ENCODE measurements at places on chromosomes 12 and 14.

DNA sequence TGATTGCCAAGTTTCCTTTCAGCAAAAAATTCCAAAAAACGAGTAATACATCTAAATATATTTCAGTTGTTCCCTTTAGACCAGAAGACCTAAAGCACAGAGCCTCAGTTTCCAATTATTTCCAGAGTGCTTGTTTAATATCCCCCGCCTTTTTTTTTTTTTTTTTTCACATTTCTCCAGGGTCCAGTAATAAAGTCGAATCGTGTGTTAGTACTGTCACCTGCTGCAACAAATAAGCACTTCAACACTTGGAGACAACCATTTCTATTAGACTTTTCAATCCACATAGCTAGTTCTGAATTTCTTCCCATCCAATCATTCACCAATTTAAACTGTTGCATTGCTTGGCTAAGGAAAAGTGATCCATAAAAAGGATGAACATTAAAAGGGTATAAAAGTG, 13.6 kb downstream of the PDE6H start:
- DNase-seq = no peak

DNA sequence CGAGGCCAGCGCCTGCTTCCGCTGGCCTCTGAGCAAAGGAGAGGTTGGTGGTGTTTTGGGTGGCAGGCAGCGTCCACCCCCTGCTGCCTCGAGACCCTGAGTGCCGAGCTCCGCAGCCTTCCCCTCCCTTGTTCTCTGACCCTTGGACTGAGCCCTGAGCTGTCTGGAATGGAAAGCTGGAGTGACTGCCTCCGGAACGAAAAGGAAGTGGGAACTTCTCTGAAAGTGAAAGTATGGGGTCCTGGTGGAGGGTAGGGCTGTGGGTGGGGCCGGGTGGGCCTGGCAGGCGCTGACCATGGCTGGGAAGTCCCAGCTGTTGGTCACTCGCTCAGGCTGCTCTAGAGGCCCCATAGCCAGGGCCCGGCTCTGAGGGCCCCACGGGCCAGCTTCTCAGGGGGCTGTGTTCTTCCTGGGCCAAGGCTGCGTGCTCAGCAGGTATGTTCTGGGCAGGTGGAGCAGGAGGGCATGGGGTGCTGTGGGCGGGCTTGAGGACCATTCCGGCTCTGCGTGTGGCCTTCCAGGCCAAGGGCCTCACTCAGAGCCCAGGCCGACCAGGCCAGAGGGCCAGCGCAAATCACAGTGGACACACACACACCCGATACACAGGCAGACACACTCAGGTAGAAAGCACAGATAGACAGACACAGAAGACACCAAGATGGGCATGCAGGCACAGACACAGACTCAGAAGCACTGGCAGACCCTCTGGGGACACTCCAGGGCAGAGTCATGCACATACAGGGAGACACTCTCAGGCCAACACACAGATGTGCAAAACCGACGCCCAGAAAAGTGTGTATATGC, at the start of gene EXOC3L4:
Gene EXOC3L4, plus strand, starts transcription at position 320 of the 804 bp plus-strand sequence. CDS start 5,495 bp downstream, outside the sequence.
- DNase-seq = no peak

DNA sequence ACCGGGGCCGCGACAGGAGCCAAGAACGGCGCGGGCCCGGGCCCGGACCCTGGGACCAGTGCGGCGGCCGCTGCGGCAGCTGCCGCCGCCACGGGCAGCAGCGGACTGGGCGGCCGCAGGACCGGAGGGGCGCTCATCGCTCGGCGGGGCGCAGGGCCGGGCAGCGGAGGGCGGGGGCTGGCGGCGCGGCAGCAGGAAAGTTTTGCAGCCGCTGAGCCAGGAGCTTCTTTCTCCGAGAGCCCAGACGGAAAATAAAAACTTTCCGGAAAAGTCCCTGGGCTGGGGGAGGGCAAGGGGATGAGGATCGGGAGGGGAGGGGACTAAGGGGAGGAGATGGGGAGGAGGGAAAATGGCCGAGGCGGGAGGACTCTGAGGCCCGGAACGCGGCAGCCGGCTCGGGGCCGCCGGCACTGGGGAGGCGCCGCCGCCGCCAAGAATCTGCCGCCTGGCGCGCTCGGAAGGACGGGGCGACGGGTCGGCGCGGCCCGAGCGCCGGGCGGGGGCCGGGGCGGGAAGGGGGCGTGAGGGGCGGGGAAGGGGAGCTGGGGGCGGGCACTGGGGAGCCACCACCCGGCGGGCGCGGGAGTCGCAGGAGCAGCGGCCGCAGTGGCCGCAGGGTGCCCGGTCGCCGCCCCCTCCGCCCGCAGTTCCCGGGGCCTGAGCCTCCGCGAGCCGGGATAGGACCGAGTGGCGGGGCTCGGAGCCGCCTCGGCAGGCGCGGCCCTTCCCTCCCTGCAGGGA, at the start of gene PRKD1:
Gene PRKD1, minus strand, starts transcription at position 472 of the 741 bp plus-strand sequence.
- peak; percentile 85 for DNase-seq

DNA sequence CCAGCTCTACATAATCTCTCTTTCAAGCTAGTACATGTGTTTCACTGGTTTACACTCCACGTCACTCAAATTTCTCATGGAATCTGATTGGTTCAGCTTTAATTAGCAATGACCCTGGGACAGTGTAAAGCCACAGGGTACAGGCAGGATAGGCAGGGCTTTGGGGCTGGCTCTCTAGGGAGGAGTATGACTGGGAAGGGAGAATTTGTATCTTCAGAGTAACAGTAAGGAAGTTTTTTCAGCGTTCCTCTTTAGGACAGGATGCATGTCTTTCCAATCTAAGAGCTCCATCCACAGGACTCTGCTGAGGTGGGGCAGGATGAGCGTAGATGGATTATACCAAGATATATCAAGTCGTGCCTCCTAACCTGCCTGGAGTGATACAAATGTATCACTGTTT, 112.0 kb upstream of the CLEC14A start:
- DNase-seq = no peak

DNA sequence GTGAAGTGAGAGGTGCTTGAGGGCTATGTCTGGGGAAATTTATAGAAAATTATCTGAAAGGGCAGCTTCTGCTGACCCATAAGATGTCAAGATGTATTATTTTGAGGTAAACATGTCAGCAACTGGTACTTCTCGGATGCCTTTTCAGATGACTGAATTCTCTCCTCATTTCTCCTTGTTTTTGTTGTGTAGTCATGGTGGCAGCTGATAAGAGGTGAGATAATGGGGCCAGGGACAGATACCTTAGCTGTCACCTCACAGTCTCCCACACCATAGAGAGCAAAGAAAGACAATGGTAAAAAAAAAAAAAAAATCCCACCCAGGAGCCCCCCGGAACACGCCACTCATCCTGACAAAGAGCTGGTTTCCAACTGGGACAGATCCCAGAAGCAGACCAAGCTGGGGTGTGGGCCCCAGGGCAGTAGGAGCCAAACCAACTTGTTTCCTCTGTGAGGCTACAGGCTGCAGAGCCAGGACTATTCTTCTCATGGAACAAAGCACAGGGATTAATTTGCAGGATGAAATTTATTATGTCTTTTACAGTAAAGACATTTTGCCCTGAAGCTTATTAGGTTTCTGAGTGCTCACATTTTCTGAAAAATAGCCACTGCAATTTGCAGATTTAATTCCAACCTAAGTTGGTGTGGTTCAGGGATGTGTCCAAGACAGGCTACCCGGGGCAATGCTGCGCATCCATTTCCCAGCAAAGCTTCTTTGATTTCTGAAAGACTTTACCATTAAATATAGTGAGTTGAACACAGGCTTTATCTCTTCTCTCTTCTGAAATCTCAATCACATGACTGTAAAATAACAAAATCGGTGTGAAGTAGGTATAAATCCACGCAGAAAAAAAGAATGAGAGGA, 52.2 kb downstream of the NDUFA12 start:
- no peak for DNase-seq

GRCh38 chr12:131800594-131801135, 27.5 kb upstream of the MMP17 start:
- no peak for DNase-seq

- DNase-seq = no peak
Observed at GRCh38 chr12:123133701-123134100, 17.2 kb downstream of the PITPNM2 start.

DNA sequence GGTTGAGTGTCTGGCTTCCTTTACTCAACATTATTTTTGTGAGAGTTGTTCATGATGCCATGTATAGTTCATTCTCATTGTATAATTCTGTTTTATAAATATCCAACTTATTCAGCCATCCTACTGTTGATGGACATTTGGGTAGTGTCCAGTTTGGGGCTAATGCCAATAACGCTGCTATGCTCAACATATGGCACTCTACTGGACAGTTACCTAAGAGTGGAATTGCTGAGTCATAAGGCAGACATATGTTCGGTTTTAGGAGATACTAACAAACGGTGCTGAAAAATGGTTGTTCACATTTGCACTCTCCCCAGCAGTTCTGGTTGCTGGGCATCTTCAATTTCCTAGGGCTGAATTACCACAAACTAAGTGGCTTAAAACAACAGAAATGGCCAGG, 28.7 kb upstream of the P2RX4 start:
- DNase-seq = peak; percentile 51

- DNase-seq = no peak
Observed at GRCh38 chr14:22565391-22565945, 23.6 kb downstream of the DAD1 start.

DNA sequence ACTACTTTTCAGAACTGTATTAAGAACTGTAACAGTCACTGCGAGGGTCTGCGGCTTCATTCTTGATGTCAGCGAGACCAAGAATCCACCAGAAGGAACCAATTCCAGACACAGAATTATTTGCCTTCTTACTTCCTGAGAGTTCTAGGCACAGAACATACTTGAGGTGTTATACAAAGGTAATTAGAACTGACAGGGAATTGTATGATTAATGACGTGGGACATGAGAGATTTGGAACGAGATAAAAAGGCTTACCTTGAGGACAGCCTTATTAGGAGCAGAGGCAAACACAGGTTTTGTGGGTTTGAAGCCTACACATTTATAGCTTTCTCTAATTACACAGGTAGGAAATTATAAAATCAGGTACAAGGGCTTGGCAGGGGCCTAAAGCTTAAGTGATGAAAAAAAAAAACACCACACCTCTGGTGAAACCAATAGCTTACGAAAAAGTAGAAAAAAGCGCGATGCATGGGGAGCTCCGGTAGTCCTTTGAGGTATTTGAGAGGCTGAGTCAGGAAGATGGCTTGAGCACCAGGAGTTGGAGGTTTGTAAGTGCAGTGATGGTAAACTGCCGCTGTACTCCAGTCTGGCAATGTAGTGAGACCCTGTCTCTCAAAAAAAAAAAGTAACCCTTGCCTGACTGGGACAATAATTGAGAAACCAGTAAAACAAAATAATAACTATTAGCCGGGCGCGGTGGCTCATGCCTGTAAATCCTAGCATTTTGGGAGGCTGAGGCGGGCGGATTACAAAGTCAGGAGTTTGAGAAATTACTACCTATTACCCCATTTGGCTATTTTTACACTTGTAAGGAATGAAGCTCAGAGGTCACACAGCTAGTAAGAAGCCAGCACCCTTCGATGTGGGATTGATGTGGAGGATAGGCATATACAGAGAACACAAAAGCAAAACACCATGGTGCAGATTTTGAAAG, 795 bp upstream of the ACOT2 start:
- DNase-seq = peak; percentile 36

GRCh38 chr12:31589904-31590641, 863 bp downstream of the DENND5B start:
- DNase-seq = peak; percentile 81

DNA sequence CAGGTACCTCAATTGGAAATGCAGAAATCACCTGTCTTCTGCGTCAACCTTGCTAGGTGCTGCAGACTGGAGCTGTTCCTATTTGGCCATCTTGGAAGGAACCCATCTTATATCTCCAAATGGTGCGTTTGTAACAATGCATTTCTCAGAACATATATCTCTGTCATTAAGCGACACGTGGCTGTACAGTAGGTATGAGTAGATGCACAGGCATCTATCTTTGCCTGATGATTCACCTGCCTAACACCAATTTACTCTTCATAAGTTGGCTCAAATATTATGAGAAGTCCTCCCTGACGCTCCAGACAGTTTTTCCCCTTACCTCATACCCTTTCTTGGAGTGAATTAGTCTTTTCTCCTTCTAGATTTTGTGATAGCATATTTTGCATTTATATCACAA, 44.2 kb downstream of the GPR137C start:
- no peak for DNase-seq

- peak; percentile 84 for DNase-seq
Observed at GRCh38 chr12:2752676-2753371, 41.9 kb upstream of the FKBP4 start.

Measured in adipocyte (in vitro differentiated cells).